ENCODE measurements at places on chromosomes 2 and 18. TPM values are rescaled to one million over a fixed set of nuclear protein-coding genes. Genes with fewer than 3 reads are reported as not detected.

Gene EHD3
- total RNA-seq = 7.5 TPM

Gene FLACC1
- total RNA-seq = 3.7 TPM

Gene COPS7B
- total RNA-seq = 22.3 TPM

Gene TSPYL6
- total RNA-seq = 0.31 TPM

Gene MOCOS
- 0.16 TPM for total RNA-seq

Gene ZNF385B
- total RNA-seq = 18.4 TPM

Gene IHH
- total RNA-seq = 0.16 TPM

Gene ACVR1C
- total RNA-seq = 20.7 TPM

Gene STAT4
- 1.2 TPM for total RNA-seq
